Aorta (tissue), 5 donors: ENCODE measurements at places on chromosomes 5 and 9. TPM values are rescaled to one million over a fixed set of nuclear protein-coding genes. Genes with fewer than 3 reads are reported as not detected.

DNA sequence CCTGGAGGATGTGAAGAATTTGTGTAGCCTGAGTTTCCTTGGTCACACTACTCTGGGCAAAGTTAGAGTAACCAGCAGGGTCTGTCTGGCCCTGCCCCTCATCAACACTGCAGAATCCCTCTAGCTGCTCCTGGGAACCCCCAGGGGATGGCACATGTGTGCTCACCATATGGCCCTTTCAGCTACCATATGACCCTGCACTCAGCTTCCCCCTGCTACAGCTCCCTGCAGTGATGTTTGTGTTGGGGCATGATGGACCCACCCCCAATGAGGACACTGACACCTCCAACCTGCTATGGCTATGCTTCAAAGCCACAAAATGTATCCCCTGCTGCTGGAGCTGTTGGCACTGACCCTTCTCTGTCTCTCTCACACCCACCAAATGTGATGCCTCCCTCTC, 152.7 kb downstream of the SNX18 start:
- no peak for DNase-seq

DNA sequence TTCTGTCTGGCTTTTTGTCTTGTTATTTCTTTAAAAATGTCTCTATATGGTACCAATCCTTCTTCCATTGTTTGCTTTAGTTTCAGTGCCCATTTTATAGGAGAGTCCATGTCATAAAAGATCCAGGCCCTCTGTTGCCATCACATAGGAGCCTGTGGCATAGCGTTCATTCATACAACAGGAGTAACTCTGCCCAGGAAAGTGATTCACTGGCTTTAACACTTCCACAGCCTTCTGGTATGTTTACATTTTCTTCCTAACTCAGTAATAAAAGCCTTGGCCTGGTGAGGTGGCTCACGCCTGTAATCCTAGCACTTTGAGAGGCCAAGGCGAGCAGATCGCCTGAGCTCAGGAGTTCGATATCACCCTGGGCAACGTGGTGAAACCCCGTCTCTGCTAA, 519.3 kb upstream of the PTGER4 start:
- no peak for DNase-seq

DNA sequence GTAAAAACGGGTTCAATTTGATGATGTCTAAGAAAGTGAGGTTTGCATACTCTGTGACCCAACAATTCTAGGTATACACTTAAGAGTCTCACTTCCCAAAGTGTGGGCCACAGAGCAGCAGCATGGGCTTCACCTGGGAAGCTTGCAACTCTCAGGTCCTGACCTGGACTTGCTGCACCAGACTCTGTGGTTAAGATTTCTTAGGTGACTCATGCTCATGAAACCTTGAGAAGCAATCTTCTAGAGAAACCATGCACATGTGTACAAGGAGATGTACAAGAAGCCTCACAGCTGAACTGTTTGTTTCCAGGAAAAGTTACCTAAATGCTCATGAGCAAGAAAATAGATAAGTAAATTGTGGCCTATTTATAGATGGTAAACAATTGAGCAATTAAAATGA, 30.0 kb downstream of the DNAJC21 start:
- no peak for DNase-seq

SYNPO gene
- polyA plus RNA-seq, result 228 TPM

DNA sequence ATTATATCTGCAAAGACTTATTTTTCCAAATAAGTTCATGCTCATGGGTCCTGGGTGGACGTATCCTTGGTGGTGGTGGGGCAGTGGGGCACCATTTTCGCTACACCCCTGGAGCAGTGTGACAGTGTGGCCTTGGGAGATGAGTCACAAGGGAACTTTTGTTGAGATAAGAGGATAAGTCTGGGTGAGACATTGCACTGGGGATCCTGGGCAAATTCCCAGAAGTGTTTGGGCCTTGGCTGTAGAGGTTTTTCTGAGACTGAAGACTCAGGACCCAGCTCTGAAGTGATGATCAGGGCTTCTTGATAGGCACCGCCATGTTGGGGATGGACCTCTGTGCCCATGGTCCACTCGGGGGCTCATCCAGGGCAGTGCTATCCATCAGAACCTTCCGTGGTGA, 149.4 kb downstream of the MACROH2A1 start:
- no peak for DNase-seq

WNT8A gene
- polyA plus RNA-seq, result not detected

DNA sequence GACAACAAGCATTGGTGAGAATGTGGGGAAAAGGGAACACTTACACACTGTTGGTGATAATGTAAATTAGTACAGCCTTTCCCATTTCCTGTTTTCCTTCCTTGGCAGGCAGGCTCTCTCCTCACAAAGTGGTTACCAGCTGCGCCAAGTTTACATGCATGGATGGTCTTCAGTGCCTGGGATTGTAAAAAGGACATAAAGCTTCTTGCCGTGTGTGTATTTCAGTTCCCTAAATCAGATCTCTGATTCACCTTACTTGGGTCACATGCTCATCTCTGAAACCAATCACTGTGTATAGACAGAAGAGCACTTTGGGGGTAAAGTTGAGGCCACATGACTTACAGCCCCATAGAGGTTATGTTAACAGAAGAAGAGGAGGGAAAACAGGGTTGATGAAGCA, 92.8 kb downstream of the CAVIN4 start:
- no peak for DNase-seq

- no peak for DNase-seq
Measured at GRCh38 chr5:139268364-139269202, 25.0 kb upstream of the MATR3 start.

DNA sequence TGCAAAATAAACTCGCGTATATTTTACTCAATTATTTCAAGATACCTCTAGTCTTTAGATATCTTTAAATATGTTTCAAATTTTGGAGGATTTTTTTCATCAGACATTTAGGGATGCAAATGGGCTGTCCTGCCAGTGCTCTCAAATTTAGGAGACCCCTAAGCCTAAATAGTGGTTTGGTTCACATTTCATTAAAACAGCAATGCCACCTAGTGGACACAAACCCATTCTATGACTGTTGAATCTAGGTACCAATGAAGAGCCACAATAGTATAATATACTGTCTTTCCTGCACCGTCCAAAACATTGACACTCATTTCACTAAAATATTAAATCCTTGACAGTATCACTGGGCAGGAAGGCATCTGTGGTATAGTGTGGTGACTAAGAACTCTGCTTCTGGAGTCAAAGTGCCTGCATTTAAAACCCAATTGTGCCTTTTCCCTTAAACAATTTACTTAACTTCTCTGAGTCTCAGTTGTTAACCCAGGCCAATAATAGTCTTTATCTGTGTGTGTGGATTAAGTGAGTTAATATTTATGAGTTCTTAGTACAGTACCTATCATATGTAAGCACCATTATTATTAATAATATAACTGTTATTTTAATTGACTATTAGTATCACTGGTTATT, 148.0 kb downstream of the RORB start:
- no peak for DNase-seq

DNA sequence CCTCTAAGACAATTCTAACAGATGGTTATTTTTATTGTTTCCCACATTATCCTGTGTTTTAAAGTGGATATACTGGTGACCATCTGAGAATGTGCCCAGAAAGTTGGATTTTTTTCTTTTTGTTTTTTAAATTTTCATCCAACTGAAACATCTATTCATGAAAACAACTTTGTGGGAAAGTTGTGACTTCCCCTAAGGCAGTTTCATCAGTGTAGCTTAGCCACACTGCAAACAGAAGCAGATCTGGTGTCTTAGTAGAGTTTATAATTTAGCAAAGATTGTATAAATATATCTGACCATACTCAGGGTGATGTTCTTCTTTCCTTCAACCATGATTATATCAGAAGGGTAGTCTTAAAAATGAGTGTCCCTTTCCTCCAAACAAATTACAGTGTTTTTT, 1241.3 kb downstream of the MAT2B start:
- no peak for DNase-seq

- DNase-seq, result no peak
Measured at GRCh38 chr5:112960315-112960714, 16.3 kb upstream of the DCP2 start.

FOXD4L5 gene
- polyA plus RNA-seq, result not detected

DNA sequence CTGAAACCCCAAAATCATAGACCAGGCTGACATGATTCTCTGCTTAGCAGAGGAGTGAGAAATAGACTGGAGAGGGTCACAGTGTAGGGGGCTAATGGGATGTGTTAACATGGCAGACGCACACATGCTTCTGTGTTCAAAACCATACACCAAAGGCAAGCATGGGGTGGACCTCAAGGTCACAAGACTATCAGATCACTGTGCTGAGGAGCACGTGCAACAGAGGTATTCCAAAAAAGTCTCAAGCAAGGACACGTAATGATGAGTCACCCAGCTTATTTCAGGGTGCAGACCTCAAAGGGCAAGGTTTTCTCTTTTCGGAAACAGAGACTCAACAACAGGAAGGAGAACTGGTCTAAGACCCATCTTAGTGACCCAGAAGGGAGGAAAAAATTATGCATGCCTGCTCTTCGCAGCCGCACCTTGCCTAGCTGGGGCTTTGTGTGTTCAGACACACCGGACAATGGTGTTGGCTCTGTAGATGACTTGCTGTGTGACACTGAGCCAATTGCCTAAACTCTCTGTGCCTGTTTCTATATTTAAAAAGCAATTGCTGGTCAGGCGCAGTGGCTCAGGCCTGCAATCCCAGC, 20.3 kb downstream of the WHRN start:
- DNase-seq, result no peak

CDC14B gene
- 22.9 TPM for polyA plus RNA-seq

HTR4 gene
- 2.3 TPM for polyA plus RNA-seq

DBH gene
- polyA plus RNA-seq, result not detected

- DNase-seq, result no peak
Measured at GRCh38 chr5:22835686-22836085, 17.5 kb downstream of the CDH12 start.

NDUFS4 gene
- polyA plus RNA-seq, result 92.1 TPM

IFNA2 gene
- not detected for polyA plus RNA-seq

GRCh38 chr9:98521141-98521540, 187.6 kb downstream of the GABBR2 start:
- DNase-seq, result no peak

DNA sequence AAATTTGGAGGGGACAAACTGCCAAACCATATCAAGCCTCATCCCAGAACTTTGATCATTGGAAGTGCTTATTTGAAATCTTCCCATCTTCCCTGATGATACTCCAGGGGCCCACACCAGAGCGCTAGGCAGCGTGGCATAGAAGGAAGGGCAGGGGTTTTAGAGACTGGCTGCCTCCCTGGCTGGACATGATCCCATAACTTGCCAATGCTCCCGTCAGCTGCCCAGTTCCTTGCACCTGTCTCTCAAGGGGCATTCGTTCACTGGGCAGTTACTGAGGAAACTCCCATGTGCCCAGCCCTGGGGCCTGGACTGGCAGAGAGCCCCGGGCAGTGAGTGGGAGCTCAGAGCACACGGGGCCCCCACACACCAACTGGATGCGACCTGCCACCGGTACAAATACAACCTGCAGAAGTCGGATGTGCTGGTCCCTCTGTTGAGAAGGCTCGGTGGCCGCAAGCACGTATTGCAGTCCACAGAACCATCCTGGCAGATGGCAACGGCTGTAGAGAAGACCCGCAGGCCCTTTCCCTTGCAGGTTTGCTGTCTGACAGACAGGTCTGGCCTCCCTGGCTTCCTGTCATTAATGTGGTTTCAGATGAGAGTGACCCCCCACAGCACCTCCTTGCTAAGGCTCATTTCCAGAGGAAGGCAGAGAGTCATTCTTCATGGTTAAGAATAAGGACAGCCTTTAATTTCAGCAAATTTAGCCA, 122.4 kb downstream of the MVB12B start:
- DNase-seq, result no peak

- DNase-seq, result no peak
Measured at GRCh38 chr5:73193592-73193991, 20.6 kb downstream of the TMEM174 start.

DNA sequence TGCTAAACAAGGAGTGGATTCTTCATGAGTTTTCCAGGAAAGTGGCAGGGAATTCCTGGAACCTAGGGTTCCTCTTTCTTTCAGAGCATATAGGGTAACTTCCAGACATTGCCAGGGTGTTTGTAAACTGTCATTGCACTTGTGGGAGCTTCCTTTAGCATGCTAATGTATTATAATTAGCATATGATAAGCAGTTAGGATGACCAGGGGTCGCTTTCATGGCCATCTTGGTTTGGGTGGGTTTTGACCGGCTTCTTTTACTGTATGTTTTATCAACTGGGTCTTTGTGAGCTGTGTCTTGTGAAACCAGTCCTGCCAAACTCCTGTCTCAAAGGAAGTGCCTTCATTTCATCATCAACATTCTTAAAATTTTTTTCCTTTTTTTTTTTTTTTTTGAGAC, 11.9 kb upstream of the MELK start:
- DNase-seq, result no peak

GRCh38 chr9:120267929-120268328, 312.0 kb downstream of the CDK5RAP2 start:
- no peak for DNase-seq

PCDHAC2 gene
- 0.49 TPM for polyA plus RNA-seq

ZNF462 gene
- polyA plus RNA-seq, result 3.4 TPM

- DNase-seq, result no peak
Measured at GRCh38 chr9:96186591-96187011, 115.4 kb downstream of the HSD17B3 start.

FOXD4L6 gene
- polyA plus RNA-seq, result not detected

DNA sequence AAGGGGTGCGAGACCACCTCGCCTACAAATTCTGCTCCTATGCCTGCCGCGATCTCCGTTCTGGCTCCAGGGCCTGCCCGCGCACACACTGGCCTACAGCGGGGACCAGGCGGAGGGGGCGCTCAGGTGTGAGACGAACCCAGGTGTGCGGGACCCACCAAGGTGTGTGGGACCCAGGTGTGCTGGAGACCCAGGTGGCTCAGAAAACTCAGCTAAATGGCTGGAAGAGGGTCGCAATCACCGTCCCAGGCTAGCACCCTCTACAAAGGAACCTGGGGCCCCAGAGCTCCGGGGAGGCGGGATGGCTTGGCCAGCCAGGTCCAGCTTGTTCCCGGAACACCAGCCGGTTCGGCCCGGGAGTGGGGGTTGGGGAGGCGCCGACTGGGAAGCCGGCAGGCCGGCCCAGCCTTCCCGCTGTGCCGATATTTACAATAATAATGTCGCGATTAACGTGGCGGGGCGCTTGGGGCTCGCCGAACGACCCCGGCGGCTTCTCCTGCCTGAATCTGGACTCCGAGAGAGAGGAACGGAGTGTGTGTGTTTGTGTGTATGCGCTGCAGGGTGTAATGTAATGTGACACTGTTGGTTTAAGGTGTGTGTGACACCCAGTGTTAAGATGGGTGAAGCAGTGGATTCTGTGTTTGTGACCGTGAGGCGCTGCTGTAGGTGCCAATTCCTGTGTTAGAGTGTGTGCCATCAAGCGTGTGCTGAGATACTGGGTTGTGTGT, 1.4 kb downstream of the PCDH1 start:
- DNase-seq, result peak; percentile 76

DDX41 gene
- polyA plus RNA-seq, result 95.4 TPM

GRCh38 chr9:112670991-112671625, 46.8 kb downstream of the INIP start:
- DNase-seq, result no peak

DNA sequence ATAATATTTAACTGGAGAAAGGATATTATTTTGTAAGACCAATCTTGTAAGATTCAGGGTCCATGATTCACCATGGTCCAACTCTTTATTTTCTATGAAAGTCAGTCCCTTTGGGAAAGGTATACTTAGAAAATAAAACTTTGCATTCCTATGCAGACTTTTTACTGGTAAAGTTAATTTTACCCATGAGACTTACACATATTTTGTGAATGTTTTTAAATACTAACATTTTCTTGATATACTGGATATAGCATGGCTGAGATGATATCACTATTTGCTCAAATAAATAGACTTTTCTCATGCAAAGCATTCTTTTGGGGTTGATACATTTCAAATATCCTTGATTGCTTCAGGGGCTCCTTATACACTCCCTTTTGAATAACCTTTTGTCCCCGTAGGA, 512.1 kb downstream of the MAN2A1 start:
- no peak for DNase-seq
